ENCODE measurements at places on chromosomes 5 and 9. TPM values are rescaled to one million over a fixed set of nuclear protein-coding genes. Genes with fewer than 3 reads are reported as not detected.

DNA sequence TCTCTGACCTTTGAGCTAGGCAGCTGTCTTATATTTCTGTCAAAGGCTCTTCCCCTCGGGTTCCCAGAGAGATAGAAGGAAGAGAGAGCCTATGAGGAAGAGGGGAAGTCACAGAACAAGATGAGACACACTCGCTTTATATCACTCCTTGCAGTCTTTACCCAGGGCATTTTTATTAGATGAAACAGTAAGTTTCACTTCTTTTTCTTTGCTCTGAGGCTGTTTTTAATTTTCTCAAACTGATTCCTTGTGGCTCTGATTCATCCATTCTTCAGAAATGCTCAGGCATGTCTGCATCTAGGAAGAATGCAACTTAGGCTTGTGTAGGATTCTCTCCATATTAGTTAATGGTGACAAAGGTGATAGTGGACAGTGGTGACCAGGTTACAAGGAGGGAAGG is 132.9 kb upstream of the CHD1 start:
- H3K27me3 ChIP-seq: no peaks in the 10 kb centered on the region
- DNase-seq: no peak
- H3K4me1 ChIP-seq: no peaks in the 10 kb centered on the region

- peak overlapping the region; percentile 85 for H3K27ac ChIP-seq
- H3K4me1 ChIP-seq: peaks cover 36% of the 10 kb centered on the region
- H3K36me3 ChIP-seq: no peaks in the 10 kb centered on the region
- H3K4me3 ChIP-seq: peak overlapping the region; percentile 80
These were observed 606 bp downstream of the EEIG1 start for GRCh38 chr9:127980060-127980705.

DNA sequence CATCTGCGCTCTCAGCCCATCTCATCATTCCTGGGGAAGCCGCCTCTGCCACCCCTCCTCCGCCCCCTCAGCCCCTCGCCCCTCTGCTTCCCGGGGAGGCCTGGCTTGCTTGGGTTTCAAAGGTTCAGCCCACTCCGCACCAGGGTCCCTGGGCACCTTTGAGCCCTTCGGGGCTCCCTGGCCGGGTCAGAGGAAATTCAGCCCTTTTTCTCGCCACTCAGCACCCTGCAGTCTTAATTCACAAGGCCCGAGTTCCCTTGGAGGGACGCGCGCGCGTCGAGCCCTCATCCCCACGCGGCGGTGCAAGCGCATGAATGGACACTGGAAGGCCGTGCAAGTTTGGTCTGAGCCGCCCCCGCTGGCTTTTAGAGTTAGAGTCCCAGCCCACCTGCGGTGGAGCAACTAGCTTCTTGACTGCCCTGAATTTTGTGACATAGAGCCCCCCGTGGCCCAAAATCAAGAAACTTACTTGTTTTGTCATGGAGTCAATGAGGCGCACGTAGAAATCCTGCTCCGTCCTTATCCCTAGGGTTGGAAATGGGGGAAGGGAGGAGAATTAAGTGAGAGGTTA is 4.5 kb downstream of the EBF1 start:
- H3K4me1 ChIP-seq: peaks cover 7% of the 10 kb centered on the region
- no peaks in the 10 kb centered on the region for H3K36me3 ChIP-seq
- H3K4me3 ChIP-seq: peak overlapping the region; percentile 20
- peaks cover 20% of the 10 kb centered on the region for H3K27me3 ChIP-seq

- no peaks in the 10 kb centered on the region for H3K36me3 ChIP-seq
- H3K27ac ChIP-seq: no peak overlapping the region
- H3K4me1 ChIP-seq: no peaks in the 10 kb centered on the region
- H3K4me3 ChIP-seq: no peak overlapping the region
- DNase-seq: no peak
- no peaks in the 10 kb centered on the region for H3K27me3 ChIP-seq
These were observed 47.3 kb upstream of the CD180 start for GRCh38 chr5:67243944-67244343.

DNA sequence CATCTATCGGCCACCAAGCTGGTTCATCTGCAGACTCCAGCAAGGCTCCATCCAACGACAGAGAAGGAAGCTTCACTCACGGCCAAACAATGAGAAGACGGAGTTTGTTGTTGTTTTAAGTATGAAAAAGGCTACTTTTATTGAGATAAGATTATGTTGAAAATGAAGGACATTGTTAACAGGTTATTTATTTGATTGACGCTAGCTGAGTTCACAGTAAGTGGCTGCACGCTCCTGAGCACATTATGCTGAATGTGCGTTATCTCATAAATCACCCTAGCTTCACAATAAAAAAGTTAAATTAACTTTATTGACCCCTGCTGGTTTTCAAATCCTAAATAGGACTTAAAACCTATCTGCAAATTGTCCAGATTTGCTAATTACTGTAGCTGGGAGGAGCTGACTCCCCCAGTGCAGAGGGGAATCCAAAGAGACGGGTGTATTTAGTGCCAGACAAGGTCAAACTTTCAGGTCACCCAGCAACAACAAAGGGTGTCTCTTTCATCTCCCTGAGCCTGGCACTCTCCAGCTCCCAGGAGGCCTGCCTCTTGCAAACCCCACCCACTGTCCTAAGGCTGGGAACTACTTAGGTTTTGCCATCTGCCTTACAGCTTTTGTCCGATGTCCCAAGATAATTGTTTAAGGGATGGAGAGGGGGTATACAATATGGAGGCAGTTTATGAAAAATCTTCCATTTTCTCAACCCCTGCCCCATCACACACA is 129.2 kb downstream of the ZDHHC21 start:
- no peaks in the 10 kb centered on the region for H3K27me3 ChIP-seq
- peak; percentile 45 for DNase-seq
- no peaks in the 10 kb centered on the region for H3K4me1 ChIP-seq
- no peaks in the 10 kb centered on the region for H3K36me3 ChIP-seq
- H3K27ac ChIP-seq: no peak overlapping the region

GRCh38 chr9:70534061-70534460 is 119.6 kb upstream of the KLF9 start:
- no peaks in the 10 kb centered on the region for H3K36me3 ChIP-seq
- DNase-seq: no peak
- H3K4me1 ChIP-seq: no peaks in the 10 kb centered on the region

DNA sequence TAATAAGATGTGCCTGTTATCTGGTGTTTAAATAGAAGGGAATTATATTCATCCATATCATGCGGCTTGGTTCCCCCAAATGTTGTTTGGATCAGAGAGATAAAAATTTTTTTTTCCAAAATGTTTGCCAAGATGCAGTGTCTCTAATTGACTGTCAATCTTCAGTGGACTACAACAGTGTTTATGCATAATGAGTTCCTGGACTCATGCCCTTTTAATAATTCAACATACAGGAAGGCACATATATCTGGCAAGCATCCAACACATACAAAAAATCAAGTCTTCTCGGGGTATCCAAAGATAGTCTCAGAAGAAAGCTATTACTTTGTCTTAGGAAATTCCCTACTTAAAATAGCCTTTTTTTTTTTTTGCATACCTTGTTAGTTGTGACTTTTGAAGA is 1534.7 kb downstream of the EFNA5 start:
- no peak overlapping the region for H3K4me3 ChIP-seq
- no peaks in the 10 kb centered on the region for H3K4me1 ChIP-seq
- H3K27me3 ChIP-seq: no peaks in the 10 kb centered on the region
- no peak overlapping the region for H3K27ac ChIP-seq
- no peak for DNase-seq

DNA sequence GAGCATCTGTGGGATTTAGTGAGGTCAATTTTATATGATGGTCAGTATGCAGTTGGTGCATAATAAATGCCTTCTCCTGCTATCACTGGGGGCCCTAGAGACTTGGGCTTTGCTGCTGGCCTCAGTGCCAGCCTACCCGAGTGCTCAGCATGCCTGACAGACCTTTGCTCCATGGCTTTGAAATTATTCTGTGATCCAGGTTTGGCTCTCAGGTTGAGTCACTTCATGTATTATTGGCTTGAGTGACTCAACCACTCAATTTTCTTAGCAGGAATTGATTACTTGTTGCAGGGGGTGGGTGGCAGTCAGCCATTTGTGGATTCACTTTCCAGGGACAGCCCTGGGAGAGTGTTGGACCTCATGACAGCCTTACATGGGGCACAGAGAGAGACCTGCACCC is 13.5 kb downstream of the SLC25A48 start:
- no peak for DNase-seq
- no peak overlapping the region for H3K4me3 ChIP-seq
- no peaks in the 10 kb centered on the region for H3K27me3 ChIP-seq
- no peaks in the 10 kb centered on the region for H3K36me3 ChIP-seq

DNA sequence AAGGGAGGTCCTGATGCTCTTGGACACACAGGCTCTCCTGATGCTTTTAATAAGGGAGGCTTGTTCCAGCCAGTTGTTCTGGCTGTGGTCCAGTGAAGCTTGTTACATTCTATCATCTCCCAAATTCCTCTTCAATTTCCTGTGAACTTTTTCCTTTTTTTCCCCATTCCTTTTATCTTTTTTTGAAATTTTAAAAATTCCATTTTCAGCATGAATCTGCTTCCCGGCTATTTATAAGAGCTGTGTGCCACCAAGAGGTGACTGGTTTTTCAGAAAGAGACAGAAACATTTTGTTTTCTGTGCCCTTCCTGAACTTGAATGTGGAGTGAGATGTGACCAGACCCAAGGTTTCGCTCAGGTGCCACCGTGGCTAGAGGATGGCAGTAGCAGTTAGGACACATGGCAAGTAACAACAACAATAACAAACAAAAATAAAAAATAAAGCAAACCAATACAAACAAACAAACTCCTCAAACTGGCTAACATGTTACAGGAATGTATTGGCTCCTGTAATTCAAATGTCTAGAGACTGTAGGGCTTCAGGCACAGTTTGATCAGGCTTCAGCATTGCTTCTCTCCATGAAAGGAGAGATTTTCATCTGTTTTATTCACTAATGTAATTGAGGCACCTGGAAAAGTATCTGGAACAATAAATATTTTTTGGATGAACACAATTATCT is 121.1 kb downstream of the BOD1 start:
- no peaks in the 10 kb centered on the region for H3K4me1 ChIP-seq
- no peaks in the 10 kb centered on the region for H3K36me3 ChIP-seq
- H3K27ac ChIP-seq: no peak overlapping the region
- H3K27me3 ChIP-seq: no peaks in the 10 kb centered on the region

DNA sequence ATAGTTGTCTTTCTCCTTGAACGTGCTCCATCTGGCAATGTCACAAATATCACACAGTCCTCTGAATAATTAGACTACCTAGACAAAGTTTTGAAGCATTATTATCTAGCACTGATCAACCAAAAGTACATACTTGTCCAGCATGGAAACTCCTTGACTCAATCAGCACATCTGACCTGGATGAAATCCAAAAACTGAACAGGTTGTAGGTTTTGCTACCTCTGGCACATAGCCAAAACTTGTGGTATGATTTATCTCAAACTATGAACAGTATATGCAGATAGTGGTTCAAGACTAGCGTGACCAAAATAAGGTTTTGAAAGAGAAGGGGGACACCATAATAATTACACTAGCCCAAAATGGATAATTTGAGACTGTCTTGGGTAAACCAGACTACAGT is 158.1 kb downstream of the ARRDC3 start:
- no peak overlapping the region for H3K27ac ChIP-seq
- no peaks in the 10 kb centered on the region for H3K27me3 ChIP-seq
- H3K36me3 ChIP-seq: no peaks in the 10 kb centered on the region
- peaks cover 6% of the 10 kb centered on the region for H3K4me1 ChIP-seq
- no peak for DNase-seq
- H3K4me3 ChIP-seq: no peak overlapping the region

DNA sequence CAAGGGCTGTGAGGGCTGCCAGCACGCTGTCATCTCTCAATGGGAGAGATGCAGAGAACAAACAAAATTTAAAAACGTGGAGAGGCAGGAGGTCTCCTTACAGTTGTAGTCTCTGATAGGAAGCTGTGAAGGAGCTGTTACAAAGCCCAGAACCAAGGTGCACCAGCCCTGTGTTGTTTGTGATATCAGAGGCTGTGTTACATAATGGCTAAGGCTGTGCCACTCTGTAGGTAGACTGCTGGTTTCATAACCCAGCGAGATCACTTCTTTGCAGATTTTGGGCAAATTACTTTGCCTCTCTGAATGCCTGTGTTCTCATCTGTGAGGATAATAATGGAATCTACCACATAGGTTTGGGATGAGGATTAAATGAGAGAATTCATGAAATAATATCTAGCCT is 1480.7 kb upstream of the WWC1 start:
- no peak overlapping the region for H3K27ac ChIP-seq
- no peak for DNase-seq
- H3K4me1 ChIP-seq: no peaks in the 10 kb centered on the region

GRCh38 chr5:5490774-5491347 is 68.4 kb downstream of the ICE1 start:
- H3K27ac ChIP-seq: no peak overlapping the region
- H3K36me3 ChIP-seq: peaks cover 20% of the 10 kb centered on the region
- H3K4me3 ChIP-seq: no peak overlapping the region
- no peaks in the 10 kb centered on the region for H3K4me1 ChIP-seq
- no peak for DNase-seq

DNA sequence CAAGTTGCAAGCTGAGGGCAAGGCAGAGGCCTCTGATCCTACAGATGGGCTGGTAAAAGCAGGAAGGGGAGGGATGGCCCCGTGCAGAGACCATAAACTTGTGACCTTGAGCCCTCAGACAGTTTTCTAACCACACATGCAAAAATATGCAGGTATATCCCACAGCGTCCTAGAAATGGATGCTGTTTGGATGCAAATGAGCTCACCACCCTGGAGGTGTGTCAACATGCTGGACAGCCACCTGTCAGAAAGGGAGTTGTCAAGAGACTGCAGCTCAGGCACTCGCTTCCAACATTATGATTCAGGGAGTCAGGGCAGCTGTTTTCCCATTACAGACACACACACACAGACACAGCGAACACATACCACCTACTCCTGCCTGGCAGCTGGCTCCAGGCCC is 97.3 kb upstream of the PANK3 start:
- H3K4me1 ChIP-seq: no peaks in the 10 kb centered on the region
- H3K27me3 ChIP-seq: no peaks in the 10 kb centered on the region

- H3K27ac ChIP-seq: no peak overlapping the region
- no peak for DNase-seq
- H3K4me1 ChIP-seq: no peaks in the 10 kb centered on the region
- no peaks in the 10 kb centered on the region for H3K27me3 ChIP-seq
- H3K36me3 ChIP-seq: no peaks in the 10 kb centered on the region
These were observed 408.3 kb downstream of the DMRT2 start for GRCh38 chr9:1458503-1458902.

GRCh38 chr5:66960369-66961137 is 236.0 kb downstream of the CD180 start:
- H3K4me3 ChIP-seq: no peak overlapping the region

DNA sequence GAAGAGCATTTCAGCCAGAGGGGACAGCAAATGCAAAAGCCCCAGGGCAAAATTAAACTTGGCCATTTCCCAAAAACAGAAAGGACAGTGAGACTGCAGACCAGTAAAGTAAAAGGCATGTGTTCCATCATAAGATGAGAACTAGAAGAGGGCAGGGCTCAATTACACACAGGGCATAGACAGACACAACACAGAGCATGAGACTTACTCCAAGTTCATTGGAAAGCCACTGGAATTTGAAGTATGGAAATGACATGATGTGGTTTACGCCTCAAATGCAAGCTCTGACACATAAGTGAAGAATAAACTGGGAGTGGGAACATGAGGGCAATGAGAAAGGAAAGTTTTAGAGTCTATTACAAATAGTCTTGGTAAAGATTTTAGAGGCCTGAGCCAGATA is 446.6 kb upstream of the GRIA1 start:
- H3K27ac ChIP-seq: no peak overlapping the region
- DNase-seq: no peak
- H3K36me3 ChIP-seq: no peaks in the 10 kb centered on the region
- H3K4me1 ChIP-seq: no peaks in the 10 kb centered on the region

PCDHGA6 gene
- 0.34 TPM for polyA plus RNA-seq

ARID3C gene
- polyA plus RNA-seq: not detected

PCDH12 gene
- polyA plus RNA-seq: 7.4 TPM

PCDHGB5 gene
- 0.82 TPM for polyA plus RNA-seq

PLPP7 gene
- 5.5 TPM for polyA plus RNA-seq

SNAPC4 gene
- polyA plus RNA-seq: 3.2 TPM
